ENCODE measurements at places on chromosomes 1 and 21. TPM values are rescaled to one million over a fixed set of nuclear protein-coding genes. Genes with fewer than 3 reads are reported as not detected.

POU2F1 gene
- 14.3 TPM for total RNA-seq

SEC16B gene
- 4.8 TPM for total RNA-seq

HOOK1 gene
- 62.5 TPM for total RNA-seq

FCGR3A gene
- 3.7 TPM for total RNA-seq

TMEM69 gene
- total RNA-seq: 20.1 TPM

CFHR2 gene
- total RNA-seq: not detected

RSPH1 gene
- total RNA-seq: 3.3 TPM

NLRP3 gene
- total RNA-seq: 2.7 TPM

All from left colon (tissue), 2 donors.